ENCODE measurements at places on chromosomes 7 and 10.

GRCh38 chr7:135914346-135914745, 62.8 kb downstream of the MTPN start:
- DNase-seq: no peak

DNA sequence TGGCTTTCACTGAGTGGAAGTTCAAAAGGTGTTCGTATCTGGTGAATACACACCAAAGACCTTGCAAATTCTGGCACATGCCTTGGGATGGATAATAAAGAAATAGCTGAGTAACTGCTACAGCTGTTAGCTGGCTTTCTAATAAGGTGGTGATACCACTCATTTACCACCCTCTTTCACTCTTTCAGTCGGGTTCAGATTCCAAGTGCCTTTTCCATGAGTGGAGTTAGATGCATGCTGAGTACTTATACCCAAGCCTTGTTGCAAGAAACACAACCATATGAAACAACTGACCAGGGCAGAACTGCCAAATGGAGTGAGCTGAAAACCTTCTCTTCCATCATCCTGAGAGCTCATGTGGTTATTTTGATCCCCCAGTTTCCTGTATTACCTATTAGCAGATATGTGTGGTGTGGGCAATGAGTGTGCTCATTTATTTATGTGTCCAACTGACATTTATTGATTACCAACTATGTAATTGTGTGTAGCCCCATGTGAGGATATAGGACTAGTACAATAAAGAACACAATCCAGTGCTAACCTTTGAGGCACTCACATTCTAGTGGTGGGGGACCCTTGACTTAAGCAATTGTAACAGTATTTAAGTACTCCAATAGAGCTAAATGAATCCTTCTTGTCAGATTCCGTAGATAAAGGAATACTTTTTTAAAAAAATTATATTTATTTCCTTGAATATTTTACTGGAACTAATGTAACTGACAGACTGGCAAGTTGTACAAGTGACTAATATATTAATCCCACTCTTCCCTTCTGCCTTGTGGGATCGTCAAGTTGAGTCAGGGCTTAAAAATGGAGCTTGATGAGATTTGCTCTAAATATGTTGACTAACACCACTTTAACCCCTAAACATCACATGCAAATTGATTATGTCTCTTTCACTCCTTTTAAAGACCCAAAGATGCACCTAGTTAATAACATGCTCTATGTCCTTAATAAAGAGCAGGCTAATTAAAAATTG, 124.7 kb downstream of the ARID5B start:
- no peak for DNase-seq

DNA sequence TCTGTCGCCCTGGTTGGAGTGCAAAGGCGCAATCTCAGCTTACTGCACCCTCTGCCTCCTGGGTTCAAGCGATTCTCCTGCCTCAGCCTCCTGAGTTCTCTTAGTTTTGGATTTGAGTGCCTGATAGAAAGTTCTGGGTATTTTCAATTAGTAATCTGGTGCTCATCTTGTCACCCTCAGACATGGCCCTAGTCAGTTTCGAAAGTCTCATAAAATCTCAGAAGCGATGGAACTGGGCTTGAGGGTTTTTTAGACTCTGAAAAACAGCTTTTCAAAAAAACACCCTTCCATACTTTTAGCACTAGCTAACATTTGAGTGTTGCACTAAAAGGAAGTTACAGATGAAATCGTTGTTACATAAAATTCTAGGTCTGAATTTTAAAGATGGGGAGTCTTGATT, 9.4 kb upstream of the PIP4K2A start:
- DNase-seq: peak; percentile 60

DNA sequence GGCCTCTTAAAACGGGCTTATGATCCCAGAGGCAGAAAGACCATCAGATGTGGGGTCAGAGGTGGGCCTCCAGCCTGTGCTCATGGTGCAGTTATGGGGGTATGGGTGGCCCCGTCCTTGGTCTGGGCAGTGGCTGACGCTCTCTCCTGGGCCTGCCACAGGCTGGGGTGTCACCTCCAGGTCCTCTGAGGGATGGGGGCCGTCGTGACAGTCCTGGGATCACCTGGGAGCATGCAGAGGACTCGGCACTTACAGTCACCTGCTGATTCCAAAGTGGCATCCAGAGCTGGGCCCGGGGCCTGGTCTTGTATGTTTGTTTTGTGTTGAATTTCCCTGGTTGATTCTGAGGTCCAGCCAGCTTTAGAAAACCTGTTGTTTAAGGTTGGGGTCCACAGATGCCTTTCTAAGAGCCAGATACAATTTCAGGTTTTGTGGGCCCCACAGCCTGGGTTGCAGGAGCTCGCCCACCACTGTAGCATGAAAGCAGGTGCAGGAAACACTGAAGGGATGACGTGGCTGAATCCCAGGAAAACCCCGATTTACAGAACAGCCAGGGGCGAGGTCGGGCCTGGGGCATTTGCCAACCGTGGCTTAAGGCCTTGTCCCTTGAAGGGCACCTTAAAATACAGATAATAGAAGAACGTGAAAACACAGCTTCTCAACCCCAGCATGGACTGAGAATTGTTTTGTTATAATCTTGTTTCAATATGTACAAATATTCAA, 170.7 kb upstream of the PPP2R2D start:
- no peak for DNase-seq

GRCh38 chr10:118241229-118242137, 100.6 kb downstream of the FAM204A start:
- DNase-seq: no peak

DNA sequence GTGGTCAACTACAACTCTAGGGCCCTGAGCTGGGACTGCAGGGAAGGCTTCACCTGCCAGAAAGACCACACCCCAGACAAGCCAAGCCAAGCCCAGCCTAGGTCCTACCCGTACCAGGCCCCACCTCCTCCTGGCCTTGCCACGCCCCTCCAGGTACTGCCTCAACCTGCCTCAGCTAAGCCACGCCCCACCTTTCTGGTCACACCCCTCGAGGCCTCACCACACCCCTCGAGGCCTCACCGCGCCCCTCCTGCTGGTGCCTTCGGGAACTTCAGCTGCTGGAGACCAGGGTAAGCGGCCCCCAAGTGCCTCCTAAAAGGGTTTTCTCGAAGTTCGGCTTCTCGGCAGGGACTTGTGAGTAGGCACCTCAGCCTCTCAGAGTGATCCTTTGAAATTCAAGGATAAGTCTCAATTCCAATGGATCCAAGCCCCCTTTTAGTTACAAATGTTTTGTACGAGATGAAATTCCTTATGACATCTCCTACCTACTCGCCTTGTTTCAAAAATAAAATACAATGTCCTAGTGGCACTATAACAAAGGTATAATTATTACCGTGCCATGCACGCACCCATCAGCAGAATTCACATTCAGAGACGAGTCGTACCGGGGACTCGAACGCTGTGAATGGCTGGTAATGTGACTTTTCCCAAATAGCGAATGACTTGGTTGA, 171.2 kb downstream of the ARHGAP21 start:
- DNase-seq: peak; percentile 35

- no peak for DNase-seq
These were observed 15.6 kb upstream of the FXYD4 start for GRCh38 chr10:43355749-43356371.

DNA sequence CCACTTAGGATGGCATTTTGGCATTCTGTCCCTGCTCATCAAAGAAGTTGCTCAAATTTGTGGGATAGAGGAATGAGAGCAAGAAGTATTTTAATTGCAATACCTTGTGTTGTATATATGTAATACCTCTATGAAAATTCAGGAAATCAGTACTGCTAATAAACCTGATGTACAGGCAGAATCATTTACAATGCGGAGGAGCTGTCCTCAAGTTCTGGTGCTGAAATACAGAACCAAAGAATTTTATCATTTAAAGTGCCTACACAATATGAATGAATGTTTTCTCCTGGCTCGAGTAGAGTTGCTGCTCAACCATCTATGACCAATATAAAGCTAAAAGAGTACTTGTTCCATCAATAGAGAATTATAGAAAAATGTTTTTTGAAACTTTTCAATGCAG, 305.8 kb downstream of the PLXNA4 start:
- no peak for DNase-seq

DNA sequence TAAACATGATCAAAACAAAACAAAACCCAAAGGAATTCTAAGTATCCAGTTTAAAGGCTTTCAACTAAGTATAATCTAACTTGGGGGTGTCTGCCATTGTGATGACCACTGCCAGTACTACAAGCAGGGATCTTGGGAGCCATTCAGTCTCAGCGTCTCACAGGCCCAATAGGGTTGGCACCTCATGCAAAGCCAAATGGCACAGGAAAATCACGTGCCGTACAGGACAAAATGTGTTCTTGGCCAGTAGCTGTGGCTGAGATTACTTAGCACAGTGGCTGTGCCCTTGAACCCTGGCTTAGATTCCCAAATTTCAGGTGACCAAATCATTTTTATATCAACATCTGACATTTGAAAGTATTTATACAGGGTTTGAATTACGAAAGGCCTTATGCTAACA, 50.0 kb downstream of the DLD start:
- DNase-seq: no peak

- no peak for DNase-seq
These were observed 355.0 kb downstream of the DNAJB6 start for GRCh38 chr7:157691586-157692459.

GRCh38 chr10:23053036-23053435, 42.3 kb upstream of the MSRB2 start:
- no peak for DNase-seq

DNA sequence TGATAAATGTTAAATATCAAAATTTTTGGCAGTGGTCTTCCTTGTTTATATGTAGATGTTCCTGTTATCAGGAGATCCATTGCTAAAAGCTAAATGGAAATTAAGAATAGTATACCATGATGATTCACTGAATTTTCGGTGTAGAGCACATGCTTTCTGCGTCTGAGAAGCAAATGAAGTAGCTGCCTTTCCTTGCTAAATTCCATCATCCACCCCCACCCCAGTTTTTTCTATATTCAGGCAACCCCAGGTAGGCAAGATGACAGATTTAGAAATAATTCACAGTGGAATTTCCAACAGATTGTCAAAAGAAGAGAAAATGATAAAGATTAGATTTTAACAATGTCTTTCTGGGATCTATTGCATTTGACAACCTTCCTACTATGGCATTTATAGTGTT, 231.9 kb downstream of the PLXDC2 start:
- DNase-seq: no peak

GRCh38 chr10:44937196-44938005, 22.2 kb upstream of the RASSF4 start:
- DNase-seq: no peak

- DNase-seq: no peak
These were observed 26.2 kb downstream of the DPY19L1 start for GRCh38 chr7:35011085-35011484.
